Naive thymus-derived CD8-positive, alpha-beta T cell (primary cell): ENCODE measurements at places on chromosomes 1 and 21. TPM values are rescaled to one million over a fixed set of nuclear protein-coding genes. Genes with fewer than 3 reads are reported as not detected.

- DNase-seq, result no peak
Observed at GRCh38 chr1:113035086-113035485, 37.9 kb upstream of the LRIG2 start.

DNA sequence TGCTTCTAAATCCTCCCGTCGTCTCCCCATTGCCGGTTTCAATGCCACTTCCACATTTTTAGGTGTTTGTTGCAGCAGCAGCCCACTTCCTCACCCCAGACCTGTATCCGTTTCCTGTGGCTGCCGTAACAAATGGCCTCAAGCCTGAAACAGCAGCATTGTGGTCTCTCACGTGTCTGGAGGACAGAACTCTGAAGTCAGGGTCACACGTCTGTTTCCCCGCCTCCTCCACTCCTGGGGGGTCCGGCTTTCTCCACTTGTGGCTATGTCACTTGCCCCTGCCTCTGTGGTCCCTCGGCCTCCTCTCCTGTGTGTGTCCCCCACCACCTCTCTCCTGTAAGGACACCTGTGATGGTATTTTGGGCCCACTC is 21.8 kb downstream of the TRPM2 start:
- DNase-seq, result peak; percentile 27

DNA sequence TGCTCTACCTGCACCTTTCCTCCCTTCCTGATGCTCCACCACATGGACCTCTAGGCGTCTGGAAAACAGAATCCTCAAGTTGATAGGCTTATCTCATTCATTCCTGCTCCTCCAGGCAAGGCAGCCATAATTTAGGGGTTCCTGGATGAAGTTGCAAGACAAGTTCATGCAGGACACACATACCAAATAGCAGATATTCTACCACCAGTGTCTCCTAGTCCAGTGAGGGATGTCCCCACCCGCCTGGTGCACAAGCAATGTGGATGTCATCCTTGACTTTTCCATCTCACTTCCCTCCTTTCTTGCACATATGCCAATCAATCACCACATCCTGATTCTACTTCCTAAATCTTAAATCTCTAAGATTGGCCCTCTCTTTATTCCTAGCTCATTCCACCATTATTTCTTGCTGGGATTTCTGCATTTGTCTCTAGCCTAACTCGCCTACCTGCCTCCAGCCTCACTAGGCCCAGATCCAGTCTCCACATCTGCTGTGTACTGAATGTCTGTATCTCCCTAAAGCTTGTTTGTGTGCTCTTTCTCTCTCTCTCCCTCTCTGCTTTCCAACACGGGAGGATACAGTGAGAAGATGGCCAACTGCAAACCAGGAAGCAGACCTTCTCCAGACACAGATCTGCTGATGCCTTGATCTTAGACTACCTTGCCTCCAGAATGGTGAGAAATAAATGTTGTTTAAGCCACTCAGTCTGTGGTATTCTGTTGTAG is 40.5 kb downstream of the CD34 start:
- DNase-seq, result no peak

GRCh38 chr21:33021667-33022066 is 4.1 kb upstream of the OLIG2 start:
- DNase-seq, result no peak

- no peak for DNase-seq
Observed at GRCh38 chr1:54421101-54421504, 14.9 kb upstream of the SSBP3 start.

DNA sequence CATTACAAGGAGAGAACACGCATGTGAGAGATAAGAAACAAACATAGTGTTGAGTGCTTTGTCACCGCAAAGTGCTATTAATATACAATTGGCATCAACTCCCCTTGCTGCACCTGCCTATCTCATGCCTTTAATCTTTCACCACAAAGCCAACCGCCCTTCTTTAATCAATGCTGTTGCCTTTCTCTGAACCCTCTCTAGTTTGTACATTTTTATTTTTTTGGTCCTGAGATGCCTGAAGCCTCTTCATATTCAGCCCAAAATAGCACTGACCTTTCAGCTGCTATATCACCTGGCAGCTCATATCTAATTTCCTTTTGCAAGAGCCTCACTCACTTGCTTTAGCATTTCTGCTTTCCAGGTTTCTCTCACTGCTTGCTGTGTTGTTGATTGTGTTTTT is 504.7 kb downstream of the NUF2 start:
- DNase-seq, result no peak

- no peak for DNase-seq
Observed at GRCh38 chr1:245046315-245046714, 108.5 kb upstream of the KIF26B start.

GRCh38 chr1:202616355-202616915 is 93.8 kb downstream of the SYT2 start:
- DNase-seq, result no peak

- no peak for DNase-seq
Observed at GRCh38 chr1:156948708-156949107, 28.3 kb downstream of the LRRC71 start.

- DNase-seq, result no peak
Observed at GRCh38 chr1:10271869-10272268, 61.5 kb downstream of the KIF1B start.

DNA sequence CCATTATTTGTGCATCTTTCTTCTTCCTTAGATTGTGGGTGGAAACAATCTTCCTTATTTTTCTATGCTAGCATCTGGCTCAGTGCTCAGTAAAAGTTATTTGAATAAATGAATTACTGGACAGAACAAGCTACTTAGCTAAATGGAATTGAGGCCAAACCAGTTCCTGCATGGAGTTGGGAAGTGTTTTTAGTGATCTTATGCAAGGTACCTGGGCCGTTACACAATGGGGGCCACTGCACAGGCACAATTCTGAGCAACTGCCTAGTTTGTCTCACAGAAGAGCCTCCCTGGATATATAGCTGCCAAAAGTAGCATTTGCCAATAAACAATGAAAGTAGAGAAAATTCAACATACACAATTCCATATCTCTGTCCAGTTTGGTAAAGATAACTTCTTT is 27.0 kb upstream of the SERBP1 start:
- no peak for DNase-seq

- DNase-seq, result no peak
Observed at GRCh38 chr1:162275622-162276175, 101.0 kb downstream of the SPATA46 start.

DNA sequence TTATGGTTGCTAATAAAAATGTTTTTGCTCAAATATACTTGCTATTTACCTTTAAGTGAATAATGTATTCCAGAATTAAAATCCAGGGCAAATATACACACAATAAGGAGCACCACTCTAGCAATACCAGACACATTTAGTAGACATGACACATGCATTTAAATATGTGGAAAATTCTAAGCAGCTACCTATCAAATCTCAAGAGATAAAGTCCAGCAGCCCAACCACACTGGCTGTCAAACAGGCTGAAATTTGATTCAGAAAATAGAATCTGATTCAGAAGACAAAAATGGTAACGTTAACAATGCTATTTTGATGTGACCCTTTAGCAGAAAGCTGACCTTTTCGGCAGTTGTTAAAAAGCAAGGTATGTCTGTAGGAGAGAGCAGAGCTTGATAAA is 42.3 kb downstream of the PLEKHO1 start:
- DNase-seq, result no peak

DNA sequence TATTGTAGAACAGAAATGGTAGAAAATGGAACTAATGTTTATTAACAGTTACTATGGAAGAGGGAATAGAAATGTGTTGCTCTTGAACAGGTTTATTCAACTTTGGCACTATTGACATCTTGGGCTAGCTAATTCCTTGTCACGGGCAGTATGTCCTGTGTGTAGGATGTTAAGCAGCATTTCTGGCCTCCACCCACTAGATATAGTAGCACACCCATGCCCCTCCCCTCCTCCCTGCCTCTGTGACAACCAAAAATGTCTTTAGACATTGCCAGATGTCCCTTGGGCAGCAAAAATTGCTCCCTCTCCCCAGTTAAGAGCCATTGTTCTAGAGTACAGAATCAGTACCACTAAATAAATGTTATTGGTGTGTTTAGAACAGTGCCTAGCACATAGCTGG is 91.4 kb upstream of the TPTE start:
- no peak for DNase-seq

DNA sequence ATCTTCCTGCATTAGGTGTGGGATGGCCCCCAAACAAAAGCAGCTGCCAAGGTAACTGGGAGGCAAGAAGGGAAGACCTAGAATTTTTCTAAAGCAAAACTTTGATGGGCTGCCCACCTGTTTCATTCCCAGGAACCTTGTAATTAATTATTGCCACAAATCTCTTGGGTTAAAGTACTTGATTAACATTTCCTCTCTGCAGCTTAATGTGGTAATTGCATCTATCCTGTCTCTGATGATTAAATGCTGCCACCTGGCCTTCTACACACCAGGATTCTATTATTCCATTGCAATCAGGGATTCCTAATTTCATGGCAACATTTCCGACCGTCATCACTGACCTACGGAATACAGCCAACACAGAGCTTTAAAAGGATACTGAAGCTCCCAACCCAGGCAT is 68.3 kb upstream of the RC3H1 start:
- DNase-seq, result no peak

DNA sequence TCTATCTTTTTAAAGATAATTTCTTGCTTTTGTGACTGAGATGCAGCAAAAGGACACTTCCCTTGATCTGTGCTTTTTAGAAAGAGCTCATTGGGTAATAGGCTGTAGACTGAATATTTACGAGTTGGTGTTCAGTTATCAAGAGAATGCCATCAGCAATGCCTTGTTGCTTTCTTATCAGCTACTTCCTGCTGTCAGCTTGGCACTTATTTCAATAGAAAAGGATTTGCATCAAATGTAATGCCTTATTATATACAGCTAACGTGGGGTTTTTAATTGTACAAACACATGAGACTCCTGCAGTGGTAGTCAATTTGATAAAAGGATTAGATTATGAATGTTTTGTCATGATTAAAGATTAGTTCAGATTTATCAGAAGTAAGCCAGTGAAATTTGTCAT is 122.2 kb downstream of the ADGRL2 start:
- DNase-seq, result no peak

- DNase-seq, result no peak
Observed at GRCh38 chr1:203098914-203099520, 13.2 kb upstream of the MYOG start.

- DNase-seq, result peak; percentile 95
Observed at GRCh38 chr1:202348509-202349205, at the start of gene PPP1R12B. Gene PPP1R12B, plus strand, starts transcription at chr1:202348699. Its CDS starts 153 bp downstream, at chr1:202348852.

GRCh38 chr1:70042090-70042731 is 163.2 kb downstream of the LRRC40 start:
- DNase-seq, result no peak

- DNase-seq, result no peak
Observed at GRCh38 chr1:67883069-67883468, 49.8 kb upstream of the GNG12 start.

DNA sequence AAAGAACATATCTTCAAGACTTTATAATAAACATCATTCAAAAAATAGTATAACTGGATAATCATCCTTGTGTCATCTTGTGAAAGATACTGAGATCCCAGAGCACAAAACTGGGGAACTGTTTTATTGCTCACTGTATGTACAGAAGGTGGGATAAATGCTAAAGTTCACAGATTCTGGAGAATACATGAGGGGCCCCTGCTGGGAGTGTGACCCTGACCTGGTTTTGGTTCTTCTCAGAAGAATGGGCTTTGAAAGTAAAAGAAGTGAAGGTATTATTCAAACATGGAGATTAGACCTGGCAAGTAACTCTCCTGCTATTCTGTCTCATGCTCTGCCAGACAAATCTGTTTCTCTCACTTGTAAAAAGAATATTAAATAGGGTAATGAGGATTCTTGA is 14.5 kb downstream of the WDR26 start:
- no peak for DNase-seq

- no peak for DNase-seq
Observed at GRCh38 chr1:154880671-154881070, 10.6 kb upstream of the KCNN3 start.

DNA sequence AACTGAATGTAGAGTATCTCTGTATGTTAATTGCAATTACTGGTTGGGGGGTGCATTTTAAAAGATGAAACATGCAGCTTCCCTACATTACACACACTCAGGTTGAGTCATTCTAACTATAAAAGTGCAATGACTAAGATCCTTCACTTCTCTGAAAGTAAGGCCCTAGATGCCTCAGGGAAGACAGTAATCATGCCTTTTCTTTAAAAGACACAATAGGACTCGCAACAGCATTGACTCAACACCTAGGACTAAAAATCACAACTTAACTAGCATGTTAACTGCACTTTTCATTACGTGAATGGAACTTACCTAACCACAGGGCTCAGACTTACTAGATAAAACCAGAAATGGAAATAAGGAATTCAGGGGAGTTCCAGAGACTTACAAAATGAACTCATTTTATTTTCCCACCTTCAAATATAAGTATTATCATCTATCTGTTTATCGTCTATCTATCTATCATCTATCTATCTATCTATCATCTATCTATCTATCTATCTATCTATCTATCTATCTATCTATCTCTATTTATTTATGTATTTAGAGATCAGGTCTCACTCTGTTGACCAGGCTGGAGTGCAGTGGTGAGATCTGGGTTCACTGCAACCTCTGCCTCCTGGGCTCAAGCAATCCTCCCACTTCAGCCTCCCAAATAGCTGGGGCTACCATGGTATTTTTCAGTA is 47.8 kb downstream of the CHML start:
- no peak for DNase-seq

DNA sequence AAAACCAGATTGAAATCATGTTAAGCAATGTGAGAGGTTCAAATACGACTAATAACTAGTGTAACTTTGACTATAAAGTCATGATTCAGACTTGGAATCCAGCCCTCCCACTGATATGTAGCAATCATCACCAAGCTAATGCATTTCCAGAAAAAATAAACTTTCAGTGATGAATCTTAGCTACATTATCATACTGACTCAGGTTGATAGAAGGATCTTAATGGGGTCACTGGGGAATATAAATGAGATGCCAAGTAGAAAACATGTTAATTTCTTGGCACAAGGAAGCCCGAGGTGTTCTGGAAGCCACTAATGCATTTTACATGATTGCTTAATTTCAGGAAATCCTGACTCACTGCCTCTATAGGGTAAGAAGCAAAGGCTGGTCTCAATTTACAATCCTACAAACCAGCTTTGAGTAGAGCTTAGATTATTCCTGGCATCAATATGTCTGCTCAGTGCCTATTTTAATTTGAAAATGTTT is 67.7 kb downstream of the SELENOF start:
- DNase-seq, result no peak

- DNase-seq, result no peak
Observed at GRCh38 chr1:10726355-10726754, 70.1 kb downstream of the CASZ1 start.

Gene MXRA8
- 22.0 TPM for polyA plus RNA-seq

Gene MROH9
- not detected for polyA plus RNA-seq

Gene OPRD1
- polyA plus RNA-seq, result not detected

Gene FABP3
- not detected for polyA plus RNA-seq

Gene CFHR5
- polyA plus RNA-seq, result not detected

Gene DCST1
- not detected for polyA plus RNA-seq

Gene SLFNL1
- 0.49 TPM for polyA plus RNA-seq

Gene COL11A1
- not detected for polyA plus RNA-seq

Gene ATP6V0B
- 213 TPM for polyA plus RNA-seq
